ENCODE measurements at places on chromosomes 1 and 21.

GRCh38 chr1:47524272-47524671 lies 86.4 kb downstream of the FOXD2 start:
- no peak for DNase-seq

DNA sequence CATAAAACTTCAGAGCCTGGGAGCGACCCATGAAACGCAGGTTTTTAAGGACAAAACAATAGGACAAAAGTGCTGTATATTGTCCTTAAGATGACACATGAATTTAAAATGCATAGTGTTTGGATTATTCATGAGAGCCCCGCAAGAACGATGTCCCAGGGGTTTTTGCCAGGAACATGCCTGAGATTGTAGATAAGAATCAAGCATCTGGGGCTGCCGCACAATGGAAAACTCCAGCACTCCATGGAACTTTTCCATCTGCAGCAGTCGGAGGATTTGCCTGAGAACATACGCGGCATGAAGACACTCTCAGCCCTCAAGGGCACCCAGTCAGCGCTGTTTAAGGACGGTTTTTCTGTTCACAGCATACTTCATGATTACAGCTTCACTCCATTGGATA lies 5.3 kb upstream of the ERG start:
- DNase-seq: no peak

GRCh38 chr21:36415375-36415774 lies 30.2 kb downstream of the CHAF1B start:
- no peak for DNase-seq

DNA sequence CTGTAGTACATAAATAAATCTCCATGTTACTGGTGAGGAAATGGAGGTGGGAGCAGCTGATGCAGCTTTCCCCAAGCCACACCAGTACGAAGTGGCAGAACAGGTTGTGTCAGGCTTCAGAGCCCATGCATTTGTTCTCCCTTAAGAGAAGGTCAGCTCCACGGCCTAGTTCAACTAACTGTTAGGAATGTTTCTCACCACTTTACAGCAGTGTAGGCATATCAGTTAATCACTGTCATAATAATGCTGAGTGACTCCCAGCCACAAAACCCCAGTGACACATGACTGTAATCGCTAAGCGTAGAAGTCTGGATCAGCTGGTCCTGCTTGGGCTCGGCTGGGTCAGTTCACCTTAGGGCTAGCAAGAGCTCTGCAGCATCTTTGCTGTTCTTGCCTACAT lies 90.4 kb downstream of the VPS26C start:
- no peak for DNase-seq

Data from NK-92 treated with Interleukin-12 subunit alpha and Interleukin-12 subunit beta, amount 100 ng/mL, for 24 hours (cell line).